NCI-H2171 treated with DMSO at 0.1 percent for 48 hours (cell line): ENCODE measurements at places on chromosomes 12 and 14.
A peak's percentile ranks its signal among the peaks of the same experiment; 100 is the strongest.

DNA sequence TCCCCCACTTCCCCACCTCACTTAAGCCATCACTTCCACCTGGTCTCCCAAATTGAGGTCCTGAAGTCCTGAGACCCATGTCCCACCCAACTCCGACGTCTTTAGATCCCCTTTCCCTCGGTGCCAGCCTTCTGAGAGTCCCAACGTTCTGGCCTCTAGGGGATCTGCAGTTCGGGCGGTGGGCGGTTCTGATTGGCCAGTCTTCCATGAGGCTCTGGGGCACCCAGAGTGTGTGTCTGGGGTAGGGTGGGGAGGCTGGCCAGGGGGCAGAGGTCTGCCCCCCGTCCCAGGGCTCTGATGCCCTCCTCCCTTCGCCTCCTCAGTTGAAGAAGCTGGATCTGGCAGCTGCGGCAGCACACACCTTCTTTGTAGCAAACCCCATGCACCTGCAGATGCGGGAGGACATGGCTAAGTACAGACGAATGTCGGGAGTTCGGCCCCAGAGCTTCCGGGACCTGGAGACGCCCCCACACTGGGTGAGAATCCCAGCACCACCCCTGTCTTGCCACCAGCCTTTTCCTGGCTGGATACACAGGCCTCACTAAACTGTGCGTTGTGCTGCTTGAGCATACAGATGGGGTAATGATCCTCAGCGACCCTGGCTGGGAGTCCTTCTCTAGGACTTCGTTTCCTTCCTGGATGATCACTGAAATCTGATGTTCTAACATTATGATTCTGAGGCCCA, 1.5 kb downstream of the P3H3 start:
- DNase-seq: no peak

DNA sequence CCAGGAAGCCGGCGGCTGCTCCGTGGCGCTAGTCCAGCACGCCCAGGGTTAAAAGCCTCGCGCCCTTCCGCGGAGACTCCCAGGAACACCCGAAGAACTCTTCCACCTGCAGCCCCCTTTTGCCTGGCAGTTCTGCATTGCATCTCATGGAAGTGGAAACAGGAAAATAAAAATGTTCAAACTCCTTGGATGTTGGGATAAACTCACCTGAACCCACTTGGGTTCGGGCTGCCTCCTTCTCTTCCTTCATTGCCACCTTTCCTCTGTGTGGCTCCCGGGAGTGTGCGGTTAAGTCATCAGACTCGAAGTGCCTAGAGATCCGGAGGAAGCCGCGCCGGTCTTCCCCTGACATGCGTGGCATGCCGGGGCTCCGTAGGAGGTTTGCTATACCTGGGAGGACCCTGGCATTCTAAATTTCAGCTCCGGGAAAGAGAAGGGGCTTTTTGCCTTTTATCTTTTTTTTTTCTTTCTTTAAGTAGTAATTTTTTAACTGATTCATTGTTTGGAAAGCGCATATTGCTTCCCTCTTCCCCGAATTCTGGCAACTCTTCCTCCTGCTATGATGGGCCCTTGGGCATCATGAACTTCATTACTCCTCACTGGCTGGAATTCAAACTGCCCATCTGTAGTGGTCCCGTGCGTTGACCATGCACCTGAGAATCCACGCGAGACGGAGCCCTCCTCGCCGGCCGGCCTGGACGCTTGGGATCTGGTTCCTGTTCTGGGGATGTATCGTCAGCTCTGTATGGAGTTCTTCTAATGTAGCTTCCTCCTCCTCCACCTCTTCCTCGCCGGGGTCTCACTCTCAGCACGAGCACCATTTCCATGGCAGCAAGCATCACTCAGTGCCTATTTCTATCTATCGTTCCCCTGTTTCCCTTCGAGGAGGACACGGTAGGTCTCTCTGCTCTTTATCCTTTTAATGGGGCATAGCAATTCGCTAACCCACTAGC, 931.4 kb downstream of the DIO2 start:
- peak; percentile 83 for DNase-seq

DNA sequence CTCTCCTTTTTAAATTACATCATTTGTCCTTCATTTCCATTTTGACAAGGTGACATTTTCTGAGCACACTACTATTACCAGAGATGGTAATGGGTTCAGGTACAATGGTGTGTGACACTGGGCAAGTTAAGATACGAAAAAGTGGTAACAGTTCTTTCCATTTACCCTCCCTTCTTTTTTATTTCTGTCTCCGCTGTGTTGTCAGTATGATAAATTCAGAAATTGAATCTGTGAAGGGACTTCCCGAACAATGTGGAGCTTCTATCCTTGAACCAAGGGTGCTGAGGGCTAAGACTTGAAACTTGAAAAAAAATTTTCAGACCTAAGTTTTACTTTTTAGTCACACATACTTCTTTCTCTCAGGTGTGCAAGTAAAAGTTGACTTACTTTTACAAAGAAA, 103.7 kb downstream of the ERC1 start:
- DNase-seq: no peak

DNA sequence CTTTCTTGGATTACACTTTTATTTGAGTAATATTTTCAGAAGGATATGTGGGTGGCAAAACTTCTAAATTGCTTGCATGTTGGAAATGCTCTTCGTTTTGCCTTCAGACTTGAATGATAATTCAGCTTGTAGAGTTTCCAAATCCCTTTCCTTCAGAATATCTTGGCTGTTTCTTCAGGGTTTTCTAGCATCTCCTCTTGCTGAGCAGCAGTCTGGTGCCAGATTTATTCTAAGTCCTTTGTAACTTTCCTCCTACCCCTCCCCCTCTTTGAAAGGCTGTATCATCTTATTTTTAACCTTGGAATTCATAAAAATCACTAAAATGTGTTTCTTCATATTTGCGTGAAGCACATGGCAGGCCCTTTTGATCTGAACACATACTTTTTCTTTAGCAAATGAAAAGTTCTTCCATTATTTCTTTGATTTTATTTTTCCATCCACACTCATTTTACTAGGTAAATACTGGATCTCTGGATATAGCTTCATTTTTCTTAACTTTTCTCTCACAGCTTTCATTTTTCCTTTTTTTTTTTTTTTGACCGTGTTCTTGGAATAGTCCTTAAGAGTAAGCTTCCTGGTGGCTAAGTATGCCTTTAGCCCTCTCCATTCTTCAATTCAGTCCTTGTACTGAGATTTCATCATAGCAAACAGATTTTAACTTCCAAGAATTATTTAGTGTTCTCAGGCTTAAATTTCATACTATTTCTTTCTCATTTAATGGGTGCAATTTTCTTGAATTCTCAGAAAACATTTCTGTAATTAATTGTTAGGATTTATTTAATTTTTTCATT, 102.0 kb downstream of the SLC38A4 start:
- DNase-seq: no peak

- DNase-seq: no peak
These were observed 4.2 kb downstream of the RNU4-2 start for GRCh38 chr12:120287491-120287890.

DNA sequence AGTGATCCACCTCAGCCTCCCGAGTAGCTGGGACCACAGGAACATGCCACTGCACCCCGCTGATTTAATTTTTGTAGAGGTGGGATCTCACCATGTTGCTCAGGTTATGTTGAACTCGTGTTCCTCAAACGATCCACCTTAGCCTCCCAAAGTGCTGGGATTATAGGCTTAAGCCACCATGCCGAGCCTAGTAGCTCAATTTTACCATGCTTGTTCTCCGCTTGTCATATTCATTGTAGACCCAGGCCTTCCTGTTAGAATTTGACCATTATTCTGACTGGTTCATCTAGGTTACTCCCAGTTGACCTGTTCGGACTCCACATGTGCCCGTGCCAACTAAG, 24.7 kb downstream of the TMBIM6 start:
- DNase-seq: no peak

GRCh38 chr12:68977909-68978610, 45.1 kb upstream of the CPM start:
- peak; percentile 21 for DNase-seq

DNA sequence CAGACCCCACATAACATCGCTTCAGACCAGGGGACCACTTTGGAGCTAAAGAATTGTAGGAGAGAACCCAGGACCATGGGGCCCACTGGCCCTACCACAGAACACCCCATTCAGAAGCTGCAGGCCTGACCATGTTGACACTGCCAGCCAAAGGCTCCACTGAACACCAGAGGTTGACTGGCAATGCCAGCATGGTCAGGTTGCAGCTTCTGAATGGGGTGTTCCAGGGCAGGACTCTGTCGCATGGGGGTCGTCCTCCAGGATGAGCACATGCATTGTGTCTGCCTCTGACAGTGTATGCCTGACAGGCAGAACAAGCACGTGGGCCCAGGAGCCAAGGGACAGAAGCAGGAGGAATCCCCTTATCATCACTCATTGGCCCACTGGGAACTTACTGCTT, 34.1 kb downstream of the DIO3 start:
- DNase-seq: no peak

DNA sequence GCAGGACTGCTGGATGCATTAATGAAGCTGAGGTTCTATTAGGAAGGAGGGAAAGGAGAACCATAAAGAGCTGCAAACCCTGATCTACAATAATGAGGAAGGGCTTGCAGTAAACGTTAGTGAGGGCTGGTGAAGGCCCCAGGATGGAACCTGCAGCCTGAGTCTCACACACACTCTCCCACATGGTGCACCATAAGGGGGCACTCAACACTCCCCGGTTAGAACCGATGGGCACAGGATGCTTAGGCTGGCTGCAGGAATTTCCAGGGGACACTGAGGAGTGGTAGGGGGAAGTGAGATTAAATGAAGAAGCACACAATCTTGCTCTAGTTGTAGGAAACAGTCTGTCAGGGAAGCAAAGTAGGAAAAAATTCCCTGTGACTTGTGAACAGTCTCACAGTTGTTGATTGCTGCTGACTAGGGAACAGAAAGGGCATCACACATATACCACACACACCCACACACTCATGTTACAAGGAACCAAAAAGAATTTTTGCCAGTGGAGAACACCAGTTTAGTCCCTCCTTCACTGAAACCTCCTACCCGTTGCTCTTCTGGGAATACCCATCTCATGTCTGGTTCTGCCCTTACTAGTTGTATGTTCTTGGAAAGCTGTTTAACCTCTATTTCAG, 56.2 kb upstream of the FERMT2 start:
- no peak for DNase-seq

DNA sequence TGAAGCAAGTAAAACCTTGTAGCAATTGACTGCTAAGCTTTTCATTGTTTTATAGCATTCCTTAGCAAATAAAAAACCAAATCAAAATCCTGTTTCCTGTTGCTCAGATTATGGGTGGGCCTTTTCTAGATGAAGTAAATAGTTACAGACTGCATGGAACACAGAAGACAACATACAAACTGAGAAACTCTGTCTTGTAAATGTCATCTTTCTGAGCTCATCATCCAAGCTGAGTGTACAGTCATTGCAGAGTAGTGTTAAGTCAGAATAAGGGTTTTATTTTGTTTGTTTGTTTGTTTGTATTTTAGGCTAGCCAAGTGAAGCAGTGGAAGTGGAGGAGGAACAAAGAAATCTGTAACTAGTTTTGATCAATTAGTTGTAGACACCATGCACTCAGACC, 24.4 kb upstream of the BTG1 start:
- no peak for DNase-seq

DNA sequence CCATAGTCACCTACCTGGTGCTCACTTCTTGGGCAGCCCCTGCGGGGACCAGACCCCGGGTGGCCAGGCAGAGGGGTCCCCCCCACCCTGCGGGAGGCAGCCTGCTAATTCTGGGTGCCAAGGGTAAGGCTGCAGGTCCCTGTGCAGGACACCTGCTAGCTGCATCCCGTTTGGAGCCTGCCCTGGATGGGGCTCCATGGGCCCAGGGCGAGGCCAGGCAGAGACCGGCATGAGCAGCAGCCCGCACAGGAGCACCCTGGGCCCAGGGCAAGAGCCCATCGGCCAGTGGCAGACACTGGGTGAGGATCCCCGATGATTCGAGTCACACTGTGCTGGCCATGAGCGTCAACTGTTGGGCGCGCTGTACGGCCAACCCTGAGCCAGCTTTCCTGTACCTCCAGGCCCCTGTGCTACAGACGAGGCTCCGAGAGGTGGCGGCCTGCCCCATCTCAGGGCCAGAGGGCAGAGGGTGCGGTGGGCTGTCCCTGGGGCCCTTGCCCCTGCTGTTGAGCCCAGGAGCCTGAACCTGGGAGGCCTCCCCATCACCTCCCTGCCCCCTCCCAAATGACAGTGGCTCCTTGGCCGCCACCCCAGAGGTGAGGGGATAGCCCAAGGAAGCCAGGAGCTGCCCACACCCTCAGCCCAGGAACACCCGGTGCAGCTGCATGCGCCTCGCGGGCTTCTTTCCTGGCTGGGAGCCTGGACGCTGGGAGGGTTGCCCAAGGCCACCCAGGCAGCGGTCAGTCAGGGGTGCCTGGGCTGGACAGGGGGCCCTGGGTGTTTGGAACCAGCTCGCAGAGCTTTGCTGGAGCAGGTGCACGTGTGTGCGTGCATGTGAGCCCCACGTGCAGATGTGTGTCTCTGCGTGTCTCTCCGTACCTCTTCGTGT, 47.7 kb downstream of the CYP46A1 start:
- no peak for DNase-seq

DNA sequence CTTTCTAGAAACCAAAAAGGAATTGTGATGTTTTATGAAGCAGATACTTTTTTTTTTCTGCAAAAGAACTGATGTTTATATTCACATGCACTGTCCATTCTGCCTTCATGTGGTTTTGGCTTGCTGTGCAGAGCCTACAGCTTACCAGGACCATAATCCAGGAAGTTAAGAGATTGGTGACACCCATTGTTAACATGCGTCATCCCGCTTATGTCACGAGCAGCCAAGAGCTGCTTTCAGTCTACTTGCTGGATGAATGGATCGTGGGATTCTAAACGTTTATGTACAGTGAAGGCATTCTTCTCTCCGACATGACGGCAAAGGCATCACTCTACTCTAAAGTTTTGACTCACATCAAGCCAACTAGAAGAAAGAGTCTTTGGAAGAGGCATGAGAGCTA, 76.6 kb downstream of the PAX9 start:
- no peak for DNase-seq

DNA sequence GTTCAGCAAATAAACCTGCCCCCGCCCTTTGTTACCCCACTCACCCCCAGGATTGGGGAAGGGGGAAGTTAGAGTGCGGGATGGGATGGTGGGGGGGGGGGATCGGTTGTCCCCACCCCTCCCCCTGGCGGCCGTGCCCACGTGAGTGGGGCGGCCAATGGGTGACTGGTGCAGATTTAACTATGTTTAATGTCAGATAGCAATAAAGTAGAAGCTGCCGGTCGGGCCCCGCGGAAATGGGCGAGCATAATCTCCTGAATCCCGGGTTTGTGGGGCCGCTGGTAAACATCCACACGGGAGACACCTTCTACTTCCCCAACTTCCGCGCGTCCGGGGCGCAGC, at the start of gene HOXC12:
Gene HOXC12 (plus strand): TSS at position 210 of the 342 bp plus-strand sequence. CDS start 27 bp downstream, at position 237.
- no peak for DNase-seq

DNA sequence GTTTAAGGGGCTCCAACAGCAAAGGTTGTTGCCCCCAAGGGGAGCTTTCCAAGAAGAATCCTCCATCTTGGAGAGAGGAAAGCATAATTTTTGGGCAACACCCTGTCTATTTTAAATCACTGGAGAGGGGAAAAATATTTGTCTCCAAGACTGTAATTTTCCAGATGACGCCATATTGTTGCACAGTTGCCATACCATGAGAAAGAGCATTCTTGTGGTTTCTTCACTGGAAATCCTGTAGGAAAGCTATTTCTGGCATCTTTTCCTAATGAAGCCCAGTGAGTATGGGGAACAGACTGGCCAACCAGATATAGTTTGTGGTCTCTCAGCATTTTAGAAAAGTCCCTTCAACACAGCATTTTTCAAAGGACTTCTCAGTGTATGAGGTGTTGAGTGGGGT, 88.1 kb upstream of the MANSC4 start:
- no peak for DNase-seq

- DNase-seq: peak; percentile 79
These were observed 157.5 kb upstream of the HIF1A start for GRCh38 chr14:61537563-61538463.

GRCh38 chr14:93857500-93858283, 69.4 kb upstream of the PRIMA1 start:
- peak; percentile 75 for DNase-seq
